T-helper 17 cell (primary cell): ENCODE measurements at places on chromosomes 16 and 17. TPM values are rescaled to one million over a fixed set of nuclear protein-coding genes. Genes with fewer than 3 reads are reported as not detected.

GRCh38 chr17:68190495-68190894 is 57.3 kb upstream of the AMZ2 start:
- no peak for DNase-seq

DNA sequence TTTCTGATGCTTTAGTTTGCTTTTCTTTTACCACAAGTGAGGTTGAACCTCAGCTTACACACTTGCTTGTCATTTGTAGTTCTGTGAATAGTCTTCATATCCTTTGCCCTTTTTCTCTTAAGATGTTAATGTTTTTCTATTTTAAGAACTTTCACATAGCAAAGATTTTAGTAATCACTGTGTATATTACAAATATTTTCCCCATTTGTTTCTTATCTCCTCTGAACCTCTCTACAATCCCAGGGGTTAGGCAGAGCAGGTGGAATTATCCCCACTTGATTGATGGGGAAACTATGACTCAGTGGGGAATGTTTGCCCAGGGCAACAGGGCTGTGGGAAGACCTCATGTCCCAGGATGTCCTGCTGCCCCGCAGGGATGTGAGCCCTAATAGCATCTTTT is 11.7 kb upstream of the MYH3 start:
- no peak for DNase-seq

- DNase-seq, result no peak
These were observed 5.7 kb upstream of the CISD3 start for GRCh38 chr17:38724337-38724988.

DNA sequence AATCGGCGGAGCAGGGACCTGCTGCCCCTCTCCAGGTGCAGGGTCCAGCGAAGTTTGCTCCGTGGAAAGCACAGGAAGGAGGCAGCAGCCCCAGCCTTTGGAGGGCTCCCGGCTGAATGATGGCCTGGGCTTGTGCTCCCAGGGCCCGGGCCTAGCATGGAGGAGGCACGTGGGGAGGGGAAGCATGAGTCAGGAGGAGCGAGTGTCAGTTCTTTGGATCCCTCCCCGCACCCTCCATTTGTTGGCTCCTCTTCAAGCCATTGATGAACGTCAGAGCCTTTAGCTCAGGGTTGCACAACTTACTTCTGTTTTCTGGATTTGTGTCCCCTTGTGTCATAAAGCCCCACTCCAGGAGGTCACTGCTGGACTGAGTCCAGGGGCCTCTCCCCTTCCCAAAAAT is 25.8 kb downstream of the TTYH2 start:
- no peak for DNase-seq

Gene HAS3
- 3.5 TPM for total RNA-seq

Gene CLEC3A
- total RNA-seq, result not detected

- no peak for DNase-seq
These were observed 26.1 kb downstream of the ZFPM1 start for GRCh38 chr16:88478889-88479792.

DNA sequence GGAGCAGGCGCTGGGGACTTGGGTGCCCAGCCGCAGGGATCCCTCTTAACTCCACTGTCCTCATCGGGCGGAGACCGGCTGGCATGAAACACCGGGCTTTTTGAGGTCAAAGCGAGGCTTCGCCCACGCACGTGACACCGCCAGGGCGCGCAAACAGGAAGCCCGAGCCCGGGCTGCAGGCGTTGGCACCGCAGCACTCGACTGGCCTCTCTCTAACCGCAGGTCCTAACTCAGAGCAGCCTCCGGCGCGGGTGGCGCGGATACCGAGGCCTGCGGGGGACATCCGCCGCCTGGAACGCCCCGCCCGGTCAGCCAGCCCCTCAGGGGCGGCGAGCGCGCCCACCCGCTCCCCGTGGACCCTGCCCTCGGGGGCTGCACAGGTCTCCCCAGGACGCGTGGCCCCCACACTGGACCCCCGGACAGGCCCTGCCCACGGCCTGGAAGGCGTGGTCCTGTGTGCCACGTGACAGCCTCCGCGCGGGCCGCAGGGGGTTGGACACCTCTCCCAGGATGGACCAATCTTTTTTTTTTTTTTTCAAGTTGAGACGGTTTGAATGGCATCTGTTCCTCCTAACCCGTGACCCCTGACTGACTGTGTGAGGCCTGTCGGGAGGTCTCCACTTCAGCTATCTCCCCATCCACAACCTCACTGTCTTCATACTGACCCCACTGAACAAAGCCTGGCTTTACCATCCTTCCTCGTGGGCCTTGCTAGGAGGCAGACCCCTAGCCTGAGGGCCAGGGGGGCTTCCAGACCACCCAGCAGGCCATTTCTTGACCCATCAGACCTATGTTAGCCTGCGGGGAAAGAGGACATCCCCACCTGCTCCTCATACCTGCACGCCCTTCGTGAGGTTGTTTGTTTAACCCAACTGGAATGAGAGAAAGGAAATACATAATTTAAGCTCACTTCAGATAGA is 8.4 kb upstream of the SLC47A2 start:
- DNase-seq, result no peak

DNA sequence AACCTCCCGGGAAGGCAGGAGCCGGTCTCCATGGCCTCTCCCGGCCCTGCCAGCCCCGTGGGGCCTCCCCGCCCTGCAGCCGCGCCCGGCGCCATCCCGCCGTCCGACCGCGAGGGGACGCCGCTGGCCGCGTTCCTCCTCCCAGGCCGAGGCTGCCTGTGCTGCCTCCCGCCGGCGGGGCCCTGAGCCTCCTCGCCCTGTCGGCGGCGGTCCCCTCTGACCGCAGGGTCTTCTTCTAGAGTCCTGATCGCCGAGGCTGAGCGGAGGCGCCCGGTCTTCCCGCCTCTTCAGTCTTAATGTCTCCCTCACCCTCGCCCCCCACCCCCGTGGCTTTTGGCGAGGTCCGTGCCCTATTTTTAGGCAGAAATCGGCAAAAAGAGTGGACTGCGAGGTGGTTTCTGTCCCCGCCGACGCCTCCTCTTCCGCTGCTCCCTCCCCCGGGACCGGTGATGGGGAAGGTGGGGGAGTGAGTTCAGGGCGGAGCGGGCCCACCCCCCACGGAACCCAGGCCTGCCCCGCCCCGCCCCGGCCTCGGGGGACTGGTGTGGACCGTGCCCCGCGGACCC is 794 bp upstream of the CPNE7 start:
- DNase-seq, result peak; percentile 37
